ENCODE measurements at places on chromosomes 7 and 10.

DNA sequence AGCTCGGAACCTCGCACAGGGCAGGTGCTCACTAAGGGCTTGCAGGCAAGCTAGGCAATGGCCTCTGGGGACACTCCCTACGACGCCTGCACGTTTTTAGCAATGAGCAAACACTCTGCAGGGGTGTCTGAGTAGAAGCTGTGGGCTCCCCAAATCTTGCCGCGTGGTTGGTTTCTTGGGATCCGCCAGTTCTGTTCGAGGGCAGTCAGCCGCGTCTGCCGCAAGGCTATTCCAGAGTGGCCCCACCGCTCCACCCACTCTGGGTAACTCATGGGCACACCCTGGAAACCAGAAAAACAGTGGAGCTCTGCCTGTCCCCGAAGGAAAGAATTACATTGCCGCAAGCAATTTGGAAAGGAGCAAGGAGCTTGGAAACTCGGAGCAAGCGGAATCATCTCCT lies 189.3 kb upstream of the LYZL2 start:
- no peak for ATAC-seq

GRCh38 chr7:55556031-55556430 lies 16.3 kb downstream of the VOPP1 start:
- ATAC-seq = no peak

DNA sequence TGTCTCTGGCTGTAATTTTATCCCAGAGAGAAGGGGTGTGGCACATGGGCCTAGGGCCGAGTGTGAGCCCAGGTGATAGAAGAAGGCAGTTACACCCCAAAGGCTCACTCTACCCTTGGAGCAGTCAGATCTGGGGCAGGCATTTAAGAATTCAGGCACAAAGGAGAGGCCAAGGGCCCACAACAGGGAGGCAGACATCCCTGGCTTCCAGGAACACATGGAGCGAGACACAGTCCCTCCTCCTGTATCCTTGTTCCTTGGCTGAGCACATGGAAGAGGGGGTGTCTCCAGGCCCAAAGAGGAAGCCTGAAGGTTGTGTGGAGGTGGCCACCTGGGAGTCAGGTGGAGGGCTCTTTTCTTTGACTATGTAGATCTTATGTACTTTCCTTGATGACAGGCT lies 286.2 kb downstream of the RPS24 start:
- no peak for ATAC-seq

DNA sequence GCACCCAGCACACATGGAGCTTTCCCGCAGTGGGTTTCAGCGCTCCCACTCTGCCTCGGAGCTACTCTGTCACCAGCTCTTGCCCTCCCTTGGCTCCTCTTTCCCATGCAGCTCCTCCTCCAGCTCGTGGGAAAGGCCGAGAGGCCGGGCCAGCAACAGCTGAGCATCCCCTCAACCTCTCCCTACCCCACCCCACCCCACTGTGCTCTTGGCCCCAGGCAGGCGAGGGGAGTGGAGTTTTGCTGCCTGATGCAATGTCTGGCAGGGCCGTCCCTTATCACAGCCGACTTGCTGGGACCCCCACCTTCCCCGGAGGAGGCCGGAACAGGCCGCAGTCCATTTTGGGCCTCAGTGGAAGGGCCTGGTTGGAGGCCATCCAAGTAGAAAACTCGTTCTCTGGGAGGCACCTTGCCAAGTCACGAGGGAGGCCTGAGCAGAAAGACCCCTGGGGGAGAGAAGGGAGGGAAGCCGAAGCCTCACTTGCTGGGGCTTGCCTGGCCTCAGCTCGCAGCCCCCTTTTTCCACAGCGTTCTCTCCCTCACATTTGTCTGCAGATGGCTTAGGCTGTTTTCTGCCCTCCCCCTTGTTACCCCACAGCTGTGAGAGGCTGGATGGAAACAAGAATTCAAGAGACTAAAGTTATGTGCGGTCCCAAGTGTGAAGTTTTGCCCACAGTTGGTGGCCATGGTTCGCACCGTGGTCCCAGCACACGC lies 35.3 kb downstream of the CHST3 start:
- ATAC-seq = peak; percentile 71

DNA sequence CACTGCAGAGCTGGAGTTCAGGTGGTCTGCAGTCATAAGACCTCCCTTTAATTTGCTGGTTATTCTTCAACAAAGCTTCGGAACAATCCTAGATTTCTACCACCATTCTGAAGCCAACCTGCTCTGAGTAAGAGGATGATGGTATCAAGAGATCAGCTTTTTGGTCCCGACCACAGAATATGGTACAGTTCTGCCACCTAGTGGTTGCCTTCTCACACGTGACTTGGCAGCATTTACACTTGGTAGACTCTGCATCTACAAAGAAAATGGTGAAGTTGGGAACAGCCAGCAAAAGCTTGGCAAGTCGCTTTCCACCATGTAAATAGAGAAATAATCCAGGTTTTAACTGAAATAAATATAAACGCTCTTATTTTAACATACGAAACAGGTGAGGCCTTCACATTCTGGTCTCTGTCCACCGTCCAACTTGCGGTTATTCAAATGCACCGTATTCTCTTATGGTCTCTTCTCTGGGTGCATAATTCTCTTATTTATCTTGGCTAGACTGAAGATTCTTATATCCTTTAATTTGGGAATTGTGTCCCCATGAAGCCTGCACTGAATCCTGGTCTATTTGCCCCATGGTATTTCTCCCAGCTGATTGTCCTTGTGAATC lies 173.9 kb upstream of the GRM3 start:
- ATAC-seq = peak; percentile 100

GRCh38 chr7:39509912-39510311 lies 56.3 kb upstream of the YAE1 start:
- no peak for ATAC-seq

DNA sequence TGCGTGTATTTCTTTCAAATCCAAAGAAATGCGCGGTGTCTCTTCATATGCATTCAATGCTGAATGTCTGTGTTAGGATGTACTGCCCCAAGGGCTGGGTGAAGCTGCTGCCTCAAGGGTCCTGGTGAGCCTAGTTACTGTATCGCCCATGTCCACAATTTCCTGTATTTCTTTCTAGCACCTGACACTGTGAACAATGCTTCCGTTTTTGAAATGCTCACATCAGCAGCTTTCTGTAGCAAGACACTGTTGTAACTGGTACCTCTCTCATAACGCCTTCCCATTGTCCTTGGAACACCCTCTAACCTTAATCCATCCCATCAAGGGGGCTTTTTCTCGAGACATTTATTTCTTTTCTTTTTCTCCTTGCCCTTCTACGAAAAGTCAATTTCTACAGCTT lies 25.1 kb downstream of the NRP1 start:
- no peak for ATAC-seq

DNA sequence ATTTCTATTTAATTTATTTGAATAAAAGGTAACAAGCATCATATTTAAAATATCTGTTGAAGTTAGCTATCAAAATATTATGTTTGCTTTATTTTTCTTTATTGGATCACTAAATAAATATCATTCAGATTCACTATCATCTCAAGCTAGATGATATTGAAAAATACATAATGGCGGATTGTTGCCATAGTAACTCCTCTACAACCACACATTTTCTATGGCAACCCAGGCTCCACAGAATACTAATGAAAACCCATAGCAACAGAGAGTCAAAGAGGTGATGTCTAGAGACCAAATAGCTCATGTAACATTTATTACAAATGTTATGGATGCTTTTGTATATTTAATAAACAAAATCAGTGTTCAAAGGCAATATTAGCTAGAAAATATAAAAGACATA lies 148.9 kb upstream of the CDK1 start:
- ATAC-seq = no peak

DNA sequence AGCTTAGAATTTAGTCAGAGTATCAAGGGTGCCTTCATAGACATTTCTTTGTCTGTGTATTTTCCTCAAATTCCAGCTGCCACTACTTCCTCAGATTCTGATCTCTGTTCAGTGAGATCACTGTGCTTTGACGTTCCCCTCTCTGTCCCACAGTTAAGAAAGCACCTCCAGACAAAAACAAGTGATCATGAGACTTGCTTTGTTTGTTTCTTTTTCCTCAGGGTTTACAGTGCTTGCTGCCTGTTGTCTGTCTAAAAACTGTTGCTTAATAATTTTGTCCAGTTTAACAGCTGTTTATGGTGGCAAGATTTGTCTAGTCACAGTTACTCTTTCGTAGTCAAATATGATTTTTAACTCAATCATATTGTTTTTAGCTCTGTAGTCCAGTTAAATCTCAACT lies 29.1 kb downstream of the TRUB1 start:
- no peak for ATAC-seq

GRCh38 chr10:75388082-75388481 lies 13.5 kb downstream of the ZNF503 start:
- ATAC-seq = no peak

DNA sequence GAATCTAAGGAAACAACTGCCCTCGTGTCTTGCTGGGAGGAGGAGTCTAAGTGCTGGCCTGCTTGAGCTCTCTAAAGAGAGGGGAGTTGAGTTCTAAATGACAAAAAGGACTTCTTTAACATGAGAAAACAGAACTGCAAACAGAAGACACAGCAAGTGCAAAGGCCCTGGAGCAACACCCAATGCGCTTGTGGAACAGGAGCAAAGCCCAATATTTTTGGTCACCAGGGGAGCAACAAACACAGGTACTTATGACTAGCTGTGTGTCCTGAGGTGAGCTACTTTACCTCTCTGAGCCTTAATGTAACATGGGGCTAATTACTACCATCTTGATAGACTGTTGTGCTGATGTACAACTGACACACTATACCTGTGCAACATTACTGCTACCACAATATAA lies 634.3 kb downstream of the PARD3 start:
- no peak for ATAC-seq

GRCh38 chr7:157770716-157771320 lies 434.0 kb downstream of the DNAJB6 start:
- ATAC-seq = no peak

DNA sequence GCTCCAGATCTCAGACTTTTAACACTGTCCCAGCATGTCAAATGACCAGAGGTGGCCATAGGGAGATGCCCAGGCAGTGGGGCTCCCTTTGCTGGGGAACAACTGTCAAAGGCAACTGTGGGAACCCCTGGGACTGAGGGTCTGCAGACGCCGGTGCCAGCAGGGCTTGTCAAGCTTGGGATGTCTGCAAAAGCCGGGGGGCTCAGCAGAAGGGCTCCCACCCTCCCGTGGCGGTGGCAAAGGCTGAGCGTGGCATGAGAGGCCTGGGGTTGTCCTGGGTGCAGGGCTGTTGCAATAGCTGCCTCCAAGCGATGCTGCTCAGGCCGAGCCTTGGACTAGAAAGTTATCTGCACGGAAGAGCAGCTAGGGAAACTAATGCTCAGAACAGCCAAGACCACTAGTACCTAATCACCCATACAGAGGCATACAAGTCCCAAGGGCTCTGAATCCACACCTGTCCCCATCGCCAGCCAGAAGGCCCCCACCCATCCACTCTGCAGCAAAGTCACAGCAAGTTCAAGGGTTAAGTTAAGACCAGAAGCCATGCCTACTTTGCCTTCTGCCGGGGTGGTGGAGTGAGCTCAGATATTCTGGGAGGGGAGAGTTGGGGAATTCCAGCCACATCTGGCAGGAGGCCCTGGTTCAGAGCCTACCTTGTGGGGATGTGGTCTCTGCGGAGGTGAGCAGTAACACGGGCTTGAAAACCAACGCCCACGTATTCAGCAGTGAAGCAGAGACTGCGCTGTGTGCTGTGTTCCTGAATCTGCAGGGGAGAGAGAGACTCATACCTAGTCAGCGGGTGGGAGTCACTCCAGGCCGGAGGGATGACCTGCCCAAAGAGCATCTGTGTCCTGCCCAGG lies 4.6 kb downstream of the SH2B2 start:
- no peak for ATAC-seq

GRCh38 chr7:130699686-130700085 lies 13.3 kb upstream of the TSGA13 start:
- no peak for ATAC-seq

GRCh38 chr10:94344522-94345122 lies 18.1 kb downstream of the NOC3L start:
- no peak for ATAC-seq

GRCh38 chr7:102216573-102217314 lies 69.9 kb upstream of the SH2B2 start:
- ATAC-seq = no peak

GRCh38 chr10:73810735-73811465 lies 498 bp downstream of the NDST2 start:
- peak; percentile 35 for ATAC-seq

DNA sequence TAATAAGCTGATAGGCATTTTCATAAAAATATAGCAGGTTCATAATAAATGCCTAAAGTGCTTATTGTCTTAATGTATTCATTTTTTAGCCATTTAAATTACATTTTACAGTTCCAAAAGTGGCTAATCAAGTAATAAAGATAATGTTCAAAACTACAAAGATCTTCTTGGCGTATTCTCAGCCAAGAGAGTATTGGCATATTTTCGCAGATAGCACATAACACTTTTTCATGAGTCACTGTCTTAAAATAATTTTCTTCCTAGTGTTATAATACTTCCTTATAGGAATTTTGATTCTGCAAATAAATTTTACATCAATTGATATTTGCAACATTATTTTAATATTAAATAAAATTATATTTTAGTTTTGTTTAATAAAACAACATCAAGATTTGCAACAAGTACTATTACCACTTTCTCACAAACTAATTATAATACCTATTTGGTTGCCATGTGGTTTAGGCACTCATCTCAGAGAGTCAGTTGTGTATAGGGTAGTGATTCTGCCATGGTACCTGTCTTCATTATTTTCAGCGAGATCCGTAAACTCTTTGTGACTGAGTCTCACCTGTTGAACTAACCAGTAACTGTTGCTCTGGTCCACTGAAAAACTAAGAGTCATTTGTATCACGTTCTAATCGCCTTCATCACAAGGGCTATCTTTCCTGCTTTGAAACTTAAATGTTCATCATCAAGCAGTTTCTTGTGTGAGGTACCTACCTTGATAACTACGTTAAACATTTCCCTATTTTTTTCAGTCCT lies 152.5 kb upstream of the AKR1E2 start:
- ATAC-seq = no peak

DNA sequence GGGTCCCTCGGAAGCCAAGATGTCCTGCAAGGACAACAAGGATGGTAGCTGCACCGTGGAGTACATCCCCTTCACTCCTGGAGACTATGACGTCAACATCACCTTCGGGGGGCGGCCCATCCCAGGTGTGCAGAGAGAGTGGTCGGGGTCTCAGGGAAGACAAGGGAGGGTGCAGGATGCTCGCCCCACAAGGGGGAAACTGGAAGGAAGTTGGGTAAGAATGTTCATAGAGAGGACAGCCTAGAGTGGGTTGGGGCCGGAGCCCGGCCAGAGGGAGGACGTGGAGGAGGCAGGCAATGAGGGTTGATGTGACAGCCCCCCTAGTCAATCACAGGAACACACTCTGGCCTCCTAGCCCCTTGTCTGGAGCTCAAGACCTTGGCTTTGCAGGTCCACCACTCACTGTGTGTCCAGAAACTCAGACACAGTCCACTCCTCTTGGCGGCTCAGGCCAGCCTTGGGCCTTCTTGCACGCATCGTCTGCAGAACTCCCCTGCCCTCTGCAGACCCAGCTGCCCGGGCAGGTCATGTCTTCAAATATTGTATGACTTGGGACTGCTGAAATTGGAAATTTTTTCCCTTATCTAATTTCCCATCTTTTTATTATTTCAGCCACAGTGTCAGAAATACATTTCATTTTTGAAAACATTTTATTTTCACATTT lies 15.7 kb upstream of the ATP6V1F start:
- no peak for ATAC-seq

- no peak for ATAC-seq
These were observed 77.4 kb downstream of the ZNF365 start for GRCh38 chr10:62451611-62451975.

Data from SK-N-SH treated with all-trans-retinoic acid at 6 μM for 48 hours (cell line).